ENCODE measurements at places on chromosomes 13 and 19.
A peak's percentile ranks its signal among the peaks of the same experiment; 100 is the strongest.

GRCh38 chr13:20492641-20493040, 33.0 kb downstream of the CRYL1 start:
- DNase-seq = peak; percentile 3

DNA sequence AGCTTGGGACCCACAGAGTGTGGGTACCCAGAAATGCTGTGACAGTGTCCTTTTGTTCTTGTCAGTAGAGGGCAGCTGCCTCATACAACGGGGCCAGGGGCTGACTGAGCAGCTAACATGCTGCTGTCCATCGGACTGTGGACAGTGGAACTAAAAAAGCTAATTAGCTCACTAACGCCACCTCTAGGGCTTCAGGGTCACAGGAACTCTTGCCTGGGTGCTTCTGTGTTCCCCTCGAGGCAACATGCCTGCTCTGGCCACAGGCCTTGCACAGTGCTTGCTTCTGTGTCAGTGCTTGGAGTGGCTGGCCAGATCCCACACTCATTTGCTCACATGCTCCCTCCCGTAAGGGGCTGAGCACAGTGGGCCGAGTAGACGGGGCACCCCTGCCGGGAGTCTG, 377.0 kb downstream of the OLFM4 start:
- no peak for DNase-seq

GRCh38 chr19:44848036-44848811, 2.1 kb downstream of the NECTIN2 start:
- no peak for DNase-seq

DNA sequence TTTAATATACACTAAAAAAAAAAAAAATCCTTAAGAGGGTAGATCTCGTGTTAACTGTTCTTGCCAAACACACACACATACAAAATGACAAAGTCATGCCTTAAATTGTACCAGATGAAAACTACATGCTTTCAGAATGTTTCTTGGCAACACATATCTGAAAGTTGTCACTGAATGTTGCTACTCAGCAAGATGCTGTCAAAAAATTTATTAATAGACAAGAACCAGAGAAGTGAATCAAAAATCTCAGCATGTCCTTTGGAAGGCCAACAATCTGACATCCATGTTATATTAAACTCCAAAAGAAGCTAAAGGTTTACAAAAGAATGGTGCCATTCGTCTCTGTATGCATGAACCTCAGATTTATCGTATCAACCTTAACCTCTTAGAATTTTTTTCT, 1746.2 kb upstream of the PRR20A start:
- DNase-seq = no peak

- DNase-seq = no peak
Measured at GRCh38 chr13:29855784-29856183, 5.4 kb upstream of the UBL3 start.

DNA sequence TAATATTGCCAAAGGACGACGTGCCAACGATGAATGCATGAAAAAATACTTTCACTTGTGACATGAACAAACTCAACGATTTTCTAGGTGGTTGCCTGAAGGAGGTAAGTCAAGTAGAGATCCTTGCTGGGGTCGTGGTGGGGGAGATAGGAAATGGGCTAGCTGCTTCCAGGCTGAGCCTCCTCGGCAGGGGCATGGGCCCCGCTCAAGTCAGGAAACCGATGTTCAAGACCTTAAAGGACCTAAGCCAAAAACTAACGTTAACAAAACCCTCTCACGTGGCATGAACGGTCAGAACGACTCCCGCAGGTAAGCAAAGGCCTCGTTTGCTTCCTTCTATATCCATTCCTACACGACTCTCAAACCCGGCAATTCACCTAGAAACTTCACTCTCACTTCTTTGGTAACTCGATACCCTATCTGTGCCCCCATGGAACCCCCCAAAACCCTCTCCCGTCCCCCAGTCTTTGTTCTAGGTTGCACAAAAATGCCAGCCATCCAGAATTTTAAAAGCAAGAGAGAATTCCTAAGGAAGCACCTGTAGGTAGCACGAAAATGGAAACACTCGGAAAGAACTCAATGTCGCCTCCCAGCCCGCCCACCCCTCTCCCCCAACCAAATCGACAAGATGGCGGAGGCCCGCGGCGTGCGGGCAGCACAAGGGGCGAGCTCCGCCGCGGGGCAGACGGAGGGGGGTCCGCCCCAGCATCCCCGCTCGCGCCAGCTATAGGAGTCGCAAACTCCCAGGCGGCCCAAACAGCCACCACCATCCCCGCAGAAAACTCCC, 13.6 kb downstream of the ACP4 start:
- DNase-seq = no peak

DNA sequence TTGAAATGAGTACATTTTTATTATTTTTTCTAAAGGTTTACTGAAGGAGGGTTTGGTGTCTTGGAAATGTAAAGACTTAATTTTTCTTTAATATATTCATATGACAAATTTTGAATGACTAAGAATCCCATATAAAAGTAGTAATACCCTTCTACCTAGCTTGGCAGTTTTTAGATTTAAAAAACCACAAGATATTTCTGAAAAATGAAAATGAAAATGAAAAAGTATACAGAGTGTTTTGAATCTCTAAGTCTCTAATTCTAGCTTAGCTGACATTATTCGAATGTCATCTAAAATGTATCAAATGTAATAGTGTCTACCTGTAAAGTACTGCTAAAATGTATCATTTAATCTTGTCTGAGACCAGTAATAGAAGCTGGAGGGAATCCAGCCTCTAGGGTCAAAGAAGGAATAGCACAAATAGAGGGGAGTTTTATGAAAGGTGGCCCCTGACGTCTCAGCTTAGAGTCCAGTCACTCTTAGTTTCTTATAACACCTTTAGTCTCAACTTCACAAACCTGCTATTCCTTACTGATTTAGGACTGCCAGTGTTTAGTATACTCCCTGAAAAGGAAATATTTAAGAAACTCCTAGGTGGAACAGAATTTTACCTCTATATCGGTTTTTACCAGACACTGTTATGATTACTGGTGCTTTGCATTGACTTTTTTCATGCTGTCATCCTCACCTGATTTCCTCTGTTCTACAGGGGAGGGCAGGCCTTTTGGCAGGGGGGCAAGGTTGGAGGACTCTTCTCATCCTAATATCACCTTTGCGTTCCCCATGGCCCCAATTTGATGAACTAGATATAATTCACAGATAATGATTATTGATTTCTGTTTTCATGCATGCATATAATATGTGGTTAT, 16.2 kb upstream of the MIR17HG start:
- DNase-seq = no peak

GRCh38 chr13:27044837-27045570, 126.6 kb downstream of the USP12 start:
- no peak for DNase-seq

GRCh38 chr19:13063461-13064091, 39.1 kb downstream of the LYL1 start:
- DNase-seq = no peak

- DNase-seq = no peak
Measured at GRCh38 chr13:92657565-92657964, 569.0 kb upstream of the GPC6 start.

- no peak for DNase-seq
Measured at GRCh38 chr19:4448147-4448985, 9.2 kb downstream of the UBXN6 start.

- DNase-seq = no peak
Measured at GRCh38 chr19:51166846-51167490, 24.9 kb downstream of the SIGLEC7 start.

- no peak for DNase-seq
Measured at GRCh38 chr13:43694146-43694664, 92.6 kb downstream of the ENOX1 start.

GRCh38 chr13:109326601-109327000, 459.8 kb downstream of the IRS2 start:
- DNase-seq = no peak

DNA sequence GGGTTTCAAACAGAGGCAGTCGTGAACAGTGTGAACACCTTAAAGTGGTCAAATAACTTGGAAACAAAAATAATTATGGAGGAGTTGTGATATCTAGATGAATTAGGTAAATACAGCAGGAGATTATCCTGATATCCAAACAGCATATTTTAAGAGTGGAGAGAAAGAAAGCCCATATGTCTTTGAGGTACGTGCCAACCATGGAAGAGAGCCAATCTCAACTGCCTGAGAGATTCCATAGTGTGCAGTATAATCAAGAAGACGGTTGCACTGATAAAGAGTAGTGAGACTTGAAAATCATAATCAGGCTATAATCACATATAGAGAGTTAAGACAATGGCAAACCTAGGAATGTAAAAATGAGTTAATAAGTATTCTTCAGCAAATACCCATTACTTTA, 472.8 kb upstream of the SLITRK5 start:
- DNase-seq = no peak

- DNase-seq = no peak
Measured at GRCh38 chr13:46484561-46484960, 68.4 kb upstream of the LRCH1 start.

DNA sequence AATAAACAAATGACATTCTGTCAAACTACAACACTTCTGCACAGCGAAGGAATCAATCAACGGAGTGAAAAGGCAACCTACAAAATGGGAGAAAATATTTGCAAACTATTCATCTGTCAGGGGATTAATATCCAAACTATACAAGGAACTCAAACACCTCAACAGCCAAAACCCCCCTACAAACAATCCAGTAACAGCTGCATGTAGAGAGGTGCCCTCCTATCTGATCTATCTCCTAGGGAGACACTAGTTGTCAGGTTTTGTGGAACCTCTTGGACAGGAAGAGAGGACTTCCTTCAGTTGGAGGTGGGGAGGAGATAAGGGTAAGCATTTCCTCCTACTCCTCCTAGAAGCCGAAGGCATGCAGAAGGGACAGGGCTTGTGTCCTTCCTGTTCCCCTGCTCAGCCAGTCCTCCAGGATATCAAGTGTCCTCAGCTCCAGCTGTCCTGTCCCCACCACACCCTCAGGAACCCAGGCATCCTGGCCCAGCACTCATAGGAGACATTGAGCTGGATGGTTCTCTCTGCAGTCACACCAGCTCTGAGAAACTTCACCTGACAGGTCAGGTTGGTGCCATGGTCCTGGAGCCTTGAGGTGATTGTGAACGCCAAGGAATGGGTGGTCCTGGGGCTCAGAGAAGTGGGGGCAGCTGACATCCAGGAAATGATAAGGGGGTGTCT, 9.8 kb upstream of the SIGLEC8 start:
- DNase-seq = no peak

DNA sequence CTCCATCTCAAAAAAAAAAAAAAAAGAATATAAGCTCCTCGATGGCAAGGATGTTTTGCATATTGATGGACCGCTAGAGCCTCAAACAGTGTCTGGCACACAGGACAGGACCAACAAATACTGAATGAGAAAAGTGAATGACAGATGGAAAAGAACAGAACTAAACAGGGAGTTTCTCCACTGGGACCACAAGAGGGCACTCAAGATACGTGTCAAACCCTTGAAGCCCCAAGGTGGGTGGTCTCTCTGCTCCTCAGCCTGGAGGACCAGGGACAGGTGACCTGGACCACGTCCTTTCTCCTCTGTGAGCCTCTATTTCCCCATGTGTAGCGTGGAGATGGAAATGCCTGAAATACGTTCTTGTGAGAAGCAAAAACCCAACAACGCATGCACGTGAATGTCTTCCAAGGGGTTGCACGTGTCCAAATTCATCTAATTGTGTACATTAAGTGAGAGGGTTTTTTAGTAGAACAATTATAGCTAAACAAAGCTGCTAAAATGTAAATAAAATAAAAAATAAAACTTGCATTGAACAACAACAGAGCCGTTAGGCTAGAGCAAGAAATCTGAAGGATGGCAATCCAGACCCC, 5.7 kb upstream of the CDC42EP5 start:
- DNase-seq = no peak

DNA sequence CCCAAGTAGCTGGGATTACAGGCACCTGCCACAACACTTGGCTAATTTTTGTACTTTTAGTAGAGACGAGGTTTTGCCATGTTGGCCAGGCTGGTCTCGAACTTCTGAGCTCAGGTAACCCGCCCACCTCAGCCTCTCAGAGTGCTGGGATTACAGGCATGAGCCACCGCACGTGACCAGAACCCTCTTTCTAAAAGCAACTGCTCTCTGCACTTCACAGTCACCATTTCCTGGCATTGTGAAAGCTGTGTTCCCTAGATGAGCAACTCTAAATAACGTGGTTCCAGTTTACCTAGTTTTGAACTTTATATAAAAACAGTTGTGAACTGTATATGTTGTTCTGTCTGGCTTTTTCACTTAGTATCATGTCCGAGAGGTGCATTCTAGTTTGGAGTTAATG, 152.9 kb downstream of the SIPA1L3 start:
- DNase-seq = no peak

GRCh38 chr19:2010135-2010668, 5.3 kb downstream of the BTBD2 start:
- no peak for DNase-seq

GRCh38 chr13:41568143-41568971, 111.0 kb downstream of the RGCC start:
- no peak for DNase-seq

GRCh38 chr19:4390017-4390566, 10.3 kb downstream of the SH3GL1 start:
- no peak for DNase-seq

- no peak for DNase-seq
Measured at GRCh38 chr13:22210134-22210930, 539.5 kb downstream of the FGF9 start.

DNA sequence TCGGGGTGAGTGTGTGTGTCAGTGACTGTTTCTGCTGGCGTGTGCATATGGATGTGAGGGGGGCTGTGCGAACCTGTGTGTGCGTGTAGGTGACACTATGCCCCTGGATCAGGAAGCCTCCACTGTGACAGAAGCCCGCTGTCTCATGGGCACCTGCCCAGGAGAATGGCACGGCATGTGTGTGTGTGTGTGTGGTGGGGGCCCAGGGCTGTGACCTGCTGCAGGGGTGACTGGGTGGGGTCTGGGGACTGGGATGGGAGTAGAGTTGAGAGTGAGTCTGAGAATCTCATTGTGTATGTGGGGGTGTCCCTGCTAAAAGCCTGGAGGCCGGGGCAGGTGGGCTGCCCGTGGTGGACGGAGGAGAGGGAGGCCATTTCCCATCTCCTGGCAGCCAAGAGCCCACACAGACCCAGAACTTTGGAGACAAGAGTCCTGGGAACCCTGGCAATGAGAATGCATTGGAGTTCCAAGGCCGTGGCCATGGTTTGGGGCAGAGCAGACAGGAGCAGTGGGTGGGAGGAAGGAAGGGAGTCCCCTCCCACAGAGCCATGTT, 6.4 kb upstream of the TPM4 start:
- DNase-seq = no peak

GRCh38 chr19:45901432-45901911, 941 bp downstream of the MYPOP start:
- no peak for DNase-seq

DNA sequence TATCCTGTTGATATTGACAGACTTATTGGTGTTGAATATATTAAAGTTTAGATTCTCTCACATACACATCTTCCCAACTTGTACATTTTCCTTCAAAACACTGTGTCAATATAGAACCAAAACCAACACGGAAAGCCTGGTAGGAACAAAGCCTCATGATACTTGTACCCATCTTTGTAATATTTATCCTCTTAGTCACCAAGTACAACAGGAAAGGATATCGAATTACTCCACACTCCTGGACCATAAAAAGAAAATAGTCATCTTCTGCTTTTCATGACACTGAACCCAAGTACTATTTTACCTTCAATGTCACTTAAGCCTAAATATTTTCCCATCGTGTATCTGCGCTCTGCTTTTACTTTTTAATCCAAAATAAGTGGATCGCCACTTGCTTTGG, 702.9 kb upstream of the PCDH9 start:
- DNase-seq = no peak

GRCh38 chr13:28542804-28543203, 47.9 kb upstream of the FLT1 start:
- DNase-seq = no peak
